Activated T-helper 9 cell treated with anti-CD3 and anti-CD28 coated beads, Interleukin-2, amount 50 U/mL, for 16 hours (primary cell): ENCODE measurements at places on chromosomes 13 and 19.

GRCh38 chr13:84812789-84813188, 930.5 kb upstream of the SLITRK1 start:
- DNase-seq: no peak

GRCh38 chr19:55537741-55538111, 793 bp upstream of the SBK2 start:
- no peak for DNase-seq

- DNase-seq: no peak
These were observed 224.2 kb upstream of the MAB21L1 start for GRCh38 chr13:35700671-35701070.

DNA sequence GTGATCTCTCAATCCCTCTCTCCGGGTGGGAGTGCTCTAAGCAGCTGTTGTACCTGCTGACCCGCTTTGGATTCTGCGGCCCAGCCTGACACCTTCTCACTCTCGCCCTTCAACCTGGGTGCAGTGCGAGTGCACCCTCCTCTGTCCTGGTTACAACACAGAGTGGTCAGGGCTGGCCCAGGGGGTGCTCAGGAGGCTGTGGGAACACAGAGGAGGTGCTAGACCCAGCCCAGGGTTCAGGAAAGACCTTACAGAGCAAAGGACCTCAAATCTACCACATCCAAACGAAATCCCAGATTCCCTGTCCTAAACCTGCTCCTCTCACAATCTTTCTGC, 23.7 kb downstream of the ZNF175 start:
- DNase-seq: no peak

DNA sequence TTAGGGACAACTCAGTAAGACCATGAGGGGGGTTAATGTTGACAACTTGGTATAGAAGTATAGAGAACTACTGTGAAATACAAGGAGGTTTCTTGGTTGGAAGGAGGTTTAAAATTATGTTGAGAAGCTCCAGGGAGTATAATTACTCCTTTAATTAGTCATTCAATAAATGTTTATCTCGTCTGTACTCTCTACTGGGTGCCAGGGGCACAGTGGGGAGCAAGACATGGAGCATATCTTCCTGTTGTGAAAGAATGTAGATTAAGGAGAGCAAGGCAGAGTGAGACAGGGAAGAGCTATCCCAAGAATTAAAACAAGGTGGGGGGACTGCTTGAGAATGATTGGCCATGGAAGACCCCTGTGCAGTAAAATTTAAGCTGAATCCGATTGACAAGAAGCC, 33.7 kb upstream of the TDRD3 start:
- DNase-seq: no peak

- no peak for DNase-seq
These were observed 1952.0 kb upstream of the PCDH20 start for GRCh38 chr13:63367522-63368198.

- DNase-seq: no peak
These were observed 130.5 kb upstream of the RNF113B start for GRCh38 chr13:98307463-98308085.

- no peak for DNase-seq
These were observed 422.1 kb downstream of the FGF9 start for GRCh38 chr13:22092791-22093560.

- no peak for DNase-seq
These were observed at the start of gene SIGLECL1 for GRCh38 chr19:51250786-51251467. TSS of gene SIGLECL1 (plus strand) at chr19:51251080. CDS start at chr19:51264073, 12,993 bp downstream.

- no peak for DNase-seq
These were observed 1.6 kb downstream of the MISP3 start for GRCh38 chr19:14073925-14074838.

GRCh38 chr19:58518256-58519086, 1.1 kb downstream of the ZBTB45 start:
- no peak for DNase-seq

DNA sequence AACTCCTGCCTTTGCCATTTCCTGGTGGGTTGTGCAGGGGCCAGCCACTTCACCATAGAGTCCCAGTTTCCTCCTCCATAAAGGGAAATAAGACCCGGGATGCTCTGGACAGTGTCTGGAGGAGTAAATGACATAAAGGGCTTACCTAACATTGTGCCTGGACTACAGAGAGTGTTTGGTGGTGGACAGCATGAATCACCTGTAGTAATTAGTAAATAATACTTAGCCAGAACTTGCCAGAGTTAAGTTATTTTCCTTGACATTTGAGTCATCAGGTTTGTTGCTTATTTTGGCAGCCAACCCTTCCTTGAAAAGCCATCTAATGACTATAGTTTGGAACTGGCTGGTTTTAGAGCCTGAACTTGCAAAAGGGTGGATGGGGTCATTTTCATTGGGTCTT, 159.2 kb downstream of the SLC7A1 start:
- no peak for DNase-seq

GRCh38 chr19:58079792-58080191, 18.2 kb downstream of the ZSCAN18 start:
- no peak for DNase-seq

- no peak for DNase-seq
These were observed 4.3 kb upstream of the PSMC4 start for GRCh38 chr19:39966617-39967016.
